ENCODE measurements at places on chromosomes 12 and 14.

DNA sequence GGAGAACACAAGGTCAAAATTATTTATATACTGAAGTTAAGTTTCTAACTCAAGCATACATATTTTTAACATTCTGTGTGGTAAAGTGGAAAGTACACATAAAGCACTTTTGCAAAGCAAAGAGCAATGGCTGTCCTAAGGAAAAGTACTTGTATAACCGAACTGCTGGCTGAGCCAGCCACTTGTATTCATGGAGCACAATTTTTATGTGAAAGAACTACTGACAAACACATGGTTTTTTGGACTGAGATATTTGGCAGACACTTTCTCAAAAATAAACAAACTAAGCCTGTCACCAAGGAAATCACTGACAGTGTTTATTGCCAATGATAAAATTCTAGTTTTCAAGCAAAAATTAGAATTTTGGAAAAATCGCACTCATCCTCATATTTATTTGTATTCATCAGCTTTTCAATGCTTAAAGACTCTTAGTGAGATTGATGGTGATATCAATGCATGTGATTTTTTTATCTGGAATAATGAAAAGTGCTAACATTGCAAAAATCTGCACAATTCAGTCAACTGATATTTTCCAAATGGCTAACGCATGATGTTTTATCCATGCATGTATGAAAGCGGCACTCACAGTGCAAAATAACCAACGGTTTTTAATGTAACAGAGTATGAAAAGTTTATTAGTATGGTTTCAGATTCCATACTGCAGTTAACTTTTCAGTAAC is 125.3 kb downstream of the IPO8 start:
- DNase-seq: no peak

- peak; percentile 73 for DNase-seq
These were observed 201.9 kb upstream of the DIO3 start for GRCh38 chr14:101359221-101360053.

DNA sequence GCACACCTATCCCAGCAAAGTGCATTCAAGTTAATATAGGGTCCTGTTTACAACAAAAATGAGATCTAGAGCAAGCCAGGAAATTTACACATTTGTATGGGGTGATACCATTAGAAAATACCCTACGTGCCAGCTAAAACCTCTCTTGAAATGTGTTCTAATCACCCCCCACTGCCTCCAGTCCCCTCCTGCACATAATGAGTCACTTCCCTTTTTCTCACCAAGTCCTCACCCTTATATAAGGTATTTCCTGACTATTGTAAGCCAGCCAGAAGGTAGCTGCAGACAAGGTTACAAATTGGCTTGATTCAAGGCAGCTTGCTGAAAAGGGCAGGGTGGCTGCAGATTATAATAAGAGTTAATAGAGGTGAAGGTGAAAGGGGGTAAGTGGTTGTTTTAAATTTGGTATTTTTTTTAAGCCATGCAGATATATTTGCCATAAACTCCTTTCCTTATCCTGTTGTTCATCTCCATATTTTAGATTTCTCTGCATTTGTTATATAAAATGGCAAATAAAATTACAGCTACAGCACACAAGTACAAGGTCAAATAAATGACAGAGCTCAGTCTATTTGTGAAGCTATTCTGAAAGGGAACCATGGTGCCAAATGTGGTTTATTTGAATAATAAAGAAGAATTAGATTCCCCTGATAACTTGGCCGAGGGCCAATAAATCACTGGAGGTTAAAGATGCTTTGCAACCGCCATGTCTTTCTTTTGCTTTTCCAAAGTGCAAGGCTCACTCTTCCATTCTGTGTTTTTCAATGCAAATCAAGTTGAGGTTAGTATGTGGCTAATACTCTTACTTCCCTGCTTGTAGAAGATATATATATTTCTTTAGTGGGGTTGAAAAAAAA is 385.9 kb downstream of the EGLN3 start:
- DNase-seq: no peak

DNA sequence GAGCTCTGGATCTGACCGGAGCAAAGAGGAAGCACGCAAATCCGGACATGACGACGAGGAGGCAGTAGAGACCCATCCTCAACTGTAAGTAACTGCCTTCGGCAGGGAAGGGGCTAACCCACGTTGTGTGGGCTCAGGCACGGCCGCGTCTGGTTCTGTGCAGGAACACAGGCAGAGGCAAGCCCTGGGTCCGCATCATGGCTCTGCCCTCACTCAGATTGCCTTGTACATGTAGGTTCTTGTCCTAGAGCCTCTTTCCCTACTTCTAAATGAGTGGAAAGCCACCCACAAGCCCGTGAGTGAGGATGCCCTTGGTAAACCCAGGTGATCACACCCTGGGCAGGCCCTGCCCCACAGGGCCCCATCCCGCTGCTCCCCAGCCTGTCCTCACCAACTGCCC is 8.9 kb upstream of the RPLP0 start:
- no peak for DNase-seq

GRCh38 chr12:107778383-107779025 is 4.0 kb downstream of the ASCL4 start:
- no peak for DNase-seq

DNA sequence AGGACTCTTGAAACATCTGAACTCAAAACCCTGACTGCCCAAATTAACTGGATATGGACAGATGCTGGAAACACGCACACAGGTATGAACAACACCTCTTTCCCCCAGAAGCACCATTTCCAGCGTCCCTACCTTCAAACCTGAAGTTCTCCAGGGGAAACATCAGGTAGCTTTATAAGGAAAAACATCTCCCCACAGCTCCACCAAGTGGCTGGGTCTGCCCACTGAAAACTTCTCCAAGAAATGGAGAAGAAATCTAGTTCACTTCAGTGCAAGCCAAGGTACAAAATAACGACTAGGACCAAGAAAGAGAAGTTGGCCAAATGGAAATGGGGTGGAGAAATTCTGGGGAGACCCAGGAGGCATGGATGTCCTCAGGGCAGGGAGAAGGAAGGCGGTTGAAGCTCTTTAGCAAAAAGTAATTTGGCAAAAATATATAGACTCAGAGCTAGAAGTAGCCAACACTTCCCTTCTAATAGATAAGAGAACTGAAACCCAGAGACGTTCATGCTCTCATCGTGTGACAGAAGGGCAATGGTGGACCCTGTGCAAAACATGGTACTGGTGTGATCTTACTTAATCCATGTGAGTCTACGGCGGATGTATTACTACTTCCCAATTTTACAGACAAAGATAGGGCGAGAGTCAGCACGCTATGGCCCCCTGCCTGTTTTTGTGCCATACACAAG is 10.5 kb upstream of the NUAK1 start:
- no peak for DNase-seq

DNA sequence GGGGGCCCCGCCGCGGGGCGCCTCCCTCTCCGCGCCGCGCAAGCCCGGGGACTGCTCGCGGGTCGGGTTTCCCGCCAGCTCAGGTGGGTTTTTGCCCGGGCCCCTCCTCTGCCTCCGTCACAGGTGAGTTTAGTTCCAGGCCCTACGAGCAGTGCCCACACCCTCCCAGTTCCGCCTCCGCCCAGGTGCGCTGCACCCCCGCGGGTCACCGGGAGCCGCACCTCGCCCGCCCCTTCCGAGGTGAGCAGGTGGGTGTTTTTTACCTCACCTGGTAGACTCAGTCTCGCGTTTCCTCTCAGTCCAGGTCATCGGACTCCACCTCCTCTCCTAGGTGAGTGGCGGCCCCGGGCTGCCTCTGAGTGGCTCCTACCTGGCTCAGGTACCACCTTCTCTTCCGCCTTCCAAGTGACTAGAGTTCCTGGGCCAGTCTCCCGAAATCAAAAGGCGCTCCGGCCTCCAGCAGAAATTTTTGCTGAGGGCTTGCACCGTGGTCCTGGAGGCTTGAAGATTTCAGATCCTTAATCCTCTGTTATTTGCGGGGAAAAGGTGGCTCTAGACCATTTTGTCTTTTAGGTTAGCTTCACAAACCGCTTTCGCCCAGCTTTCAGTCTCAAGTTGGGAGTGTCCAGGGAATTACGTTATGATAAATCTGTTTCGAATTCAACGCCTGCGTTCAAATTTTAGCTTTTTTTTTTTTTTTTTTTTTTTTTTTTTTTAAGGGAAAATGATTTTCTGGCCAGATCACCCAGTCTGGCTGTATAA is at the start of gene TMEM30B:
Gene TMEM30B, minus strand, starts transcription at position 153 of the 762 bp plus-strand sequence. CDS start 191 bp downstream, outside the sequence.
- no peak for DNase-seq

GRCh38 chr12:60210756-60211155 is 614.9 kb downstream of the SLC16A7 start:
- DNase-seq: no peak

GRCh38 chr14:50936016-50936340 is 8.3 kb downstream of the PYGL start:
- no peak for DNase-seq

DNA sequence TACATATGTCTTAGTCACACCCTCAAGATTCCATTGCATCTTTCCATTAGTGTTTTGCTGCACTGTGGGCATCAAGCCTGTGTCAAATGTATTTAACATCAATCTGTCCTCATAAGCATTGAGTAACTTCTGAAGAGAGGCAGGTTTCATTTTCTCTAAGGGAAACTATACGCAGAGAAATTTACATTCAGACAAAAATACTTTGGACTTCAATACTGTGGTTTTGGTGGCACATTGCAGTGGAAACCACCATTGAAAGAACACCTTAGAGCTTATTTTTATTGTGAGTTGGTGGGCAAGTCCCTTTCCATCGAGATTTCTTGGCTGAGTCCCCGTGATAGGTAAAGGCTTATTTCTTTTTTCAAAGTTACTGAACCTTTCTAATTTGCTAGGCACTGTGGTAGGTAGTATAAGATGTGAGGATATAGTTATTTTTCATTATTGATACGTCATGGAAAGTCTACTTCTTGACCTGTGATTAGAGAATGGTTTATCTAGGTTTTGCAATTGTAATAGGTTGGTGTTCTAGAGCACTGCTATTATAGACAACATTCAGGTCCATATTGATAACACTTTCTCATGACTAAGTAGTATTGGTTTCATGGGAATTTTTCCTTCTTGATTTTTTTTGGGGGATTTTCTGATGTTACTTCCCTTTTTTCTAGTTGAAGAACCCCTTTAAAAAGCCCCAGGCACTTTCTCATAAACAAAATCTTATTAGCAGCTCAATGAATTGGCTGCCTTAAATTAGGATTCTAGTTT is 81.9 kb downstream of the CFAP54 start:
- DNase-seq: no peak

- no peak for DNase-seq
These were observed 7.4 kb upstream of the ELK3 start for GRCh38 chr12:96186607-96187301.

DNA sequence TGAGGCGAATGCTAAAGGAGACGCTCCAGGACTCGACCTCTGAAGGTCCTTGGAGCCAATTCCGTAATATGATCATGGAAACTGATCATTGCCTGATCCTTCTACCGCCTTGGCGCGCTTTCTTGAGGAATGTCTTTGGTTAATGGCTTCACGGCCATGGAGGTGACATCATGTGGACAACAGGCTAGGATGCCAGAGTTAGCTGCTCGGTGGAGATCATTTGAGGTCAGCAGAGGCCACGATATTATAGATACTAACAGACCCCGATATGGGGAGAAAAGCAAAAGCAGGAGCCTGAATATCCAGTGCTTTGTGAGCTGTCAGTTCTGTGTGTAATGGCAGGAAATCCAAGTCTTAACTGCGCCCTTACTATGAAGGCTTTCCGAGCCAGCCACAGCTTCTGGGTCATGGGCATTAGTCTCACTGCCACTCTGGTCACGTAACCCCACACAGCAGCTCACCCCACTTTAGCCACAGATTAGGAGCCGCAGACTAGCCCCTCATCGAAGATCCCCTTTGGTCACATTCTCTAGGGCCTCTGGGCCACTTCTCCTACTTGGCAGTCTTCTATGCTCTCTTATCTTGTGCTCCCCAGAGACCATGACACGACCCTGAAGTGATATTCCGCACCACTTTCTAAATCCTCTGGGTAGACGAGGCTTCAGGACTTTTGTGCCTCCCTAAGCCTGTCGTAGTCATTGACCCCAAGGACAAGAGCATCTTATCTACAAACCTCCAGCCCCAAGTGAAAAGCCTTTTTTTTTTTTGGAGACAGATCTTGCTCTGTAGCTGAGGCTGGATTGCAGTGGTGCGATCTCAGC is 724 bp upstream of the CS start:
- DNase-seq: no peak

GRCh38 chr14:22982477-22983245 is at the start of gene AJUBA:
AJUBA (minus strand) TSS chr14:22982551; CDS start chr14:22982266, 285 bp downstream.
- peak; percentile 93 for DNase-seq

GRCh38 chr12:78674311-78675090 is 190.1 kb upstream of the SYT1 start:
- no peak for DNase-seq

- DNase-seq: no peak
These were observed 6.0 kb downstream of the PSMD9 start for GRCh38 chr12:121894633-121895032.

DNA sequence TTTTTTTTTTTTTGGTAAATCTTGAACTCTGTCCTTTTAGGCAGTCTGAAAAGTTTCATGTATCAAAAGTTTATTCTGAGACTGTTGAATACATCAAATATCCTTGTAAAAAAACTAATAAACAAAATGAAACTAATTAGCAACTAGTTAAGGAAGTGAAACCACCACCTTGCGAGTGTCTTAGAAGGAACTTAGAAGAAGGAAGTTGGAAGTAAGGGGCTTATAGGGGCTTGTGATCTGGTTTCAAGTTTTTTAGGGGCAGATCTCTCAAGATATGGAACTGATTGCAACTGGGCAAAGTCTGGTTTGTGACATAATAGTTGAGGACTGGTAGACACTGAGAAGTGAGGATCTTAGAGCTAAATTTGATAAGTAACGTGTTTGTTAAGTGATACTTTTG is 748.8 kb downstream of the C12orf50 start:
- no peak for DNase-seq

- no peak for DNase-seq
These were observed 47.4 kb upstream of the PARP11 start for GRCh38 chr12:3920351-3921150.

Data from sciatic nerve (tissue), 2 donors.